Stimulated activated CD4-positive, alpha-beta T cell treated with anti-CD3 and anti-CD28 coated beads, Interleukin-4, amount 100 ng/mL, for 48 hours (primary cell): ENCODE measurements at places on chromosomes 2 and 18.

- no peak for DNase-seq
Measured at GRCh38 chr2:95009412-95009811, 16.1 kb upstream of the MAL start.

GRCh38 chr2:168529900-168530561 is 74.0 kb downstream of the CERS6 start:
- no peak for DNase-seq

DNA sequence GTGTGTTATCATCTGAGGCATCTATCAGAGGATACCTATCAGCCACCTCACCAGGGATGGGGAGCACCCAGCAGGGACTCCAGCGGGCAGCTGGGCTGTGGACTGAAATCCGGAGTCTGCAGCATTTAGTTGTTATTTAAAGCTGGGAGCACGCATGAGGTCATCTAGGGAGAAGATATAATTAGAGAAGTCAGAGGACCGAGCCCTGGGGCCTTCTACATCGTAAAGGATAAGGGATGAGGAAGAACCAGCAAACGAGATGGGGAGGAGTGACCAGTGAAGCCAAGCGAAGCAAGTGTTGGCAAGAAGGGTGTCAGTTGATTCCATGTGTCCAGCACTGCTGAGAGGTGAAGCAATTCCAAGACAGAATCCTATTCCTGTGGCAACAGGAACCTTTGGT is 70.3 kb downstream of the STEAP3 start:
- no peak for DNase-seq

DNA sequence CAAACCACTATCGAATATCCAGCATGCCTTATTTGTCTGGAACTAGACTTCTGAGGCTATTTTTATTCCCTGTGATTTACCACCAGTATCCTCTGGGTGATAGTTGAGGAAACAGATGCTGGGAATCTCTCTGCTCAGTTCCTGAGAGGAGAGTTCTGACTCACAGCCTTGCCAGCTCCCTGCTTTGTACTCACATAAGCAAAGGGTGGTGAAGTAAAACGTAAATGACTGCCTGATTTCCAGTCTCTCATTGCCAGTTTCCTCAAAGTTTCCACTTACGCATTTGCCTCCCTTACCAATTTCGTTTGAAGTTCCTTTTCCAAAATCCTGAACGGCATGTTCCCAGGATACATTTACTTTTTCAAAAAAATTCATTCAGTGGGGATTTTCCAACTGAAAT is 69.2 kb upstream of the HNRNPA3 start:
- no peak for DNase-seq

- DNase-seq = no peak
Measured at GRCh38 chr2:240974771-240975572, 23.4 kb upstream of the SNED1 start.

DNA sequence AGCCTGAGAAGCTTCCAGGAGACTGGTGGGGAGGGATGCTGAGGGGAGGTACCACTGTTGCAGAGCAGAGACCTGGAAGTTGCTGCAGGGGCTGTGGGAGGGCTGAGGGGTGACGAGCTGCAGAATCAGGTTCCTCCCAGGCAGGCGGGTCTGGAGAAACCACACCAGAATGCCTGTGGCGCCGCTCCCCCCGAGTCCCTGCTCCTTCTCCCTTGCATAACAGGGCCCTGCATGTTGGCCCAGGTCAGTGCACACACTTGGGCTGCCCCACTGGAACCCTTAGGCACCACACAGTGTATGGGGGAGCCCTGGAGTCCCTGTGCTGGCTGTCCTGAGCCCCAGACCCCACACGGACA is 60.4 kb downstream of the ARL4C start:
- DNase-seq = no peak

- DNase-seq = no peak
Measured at GRCh38 chr2:58291726-58292438, 50.8 kb upstream of the FANCL start.

GRCh38 chr2:102285368-102285767 is 26.0 kb upstream of the IL1RL1 start:
- no peak for DNase-seq

GRCh38 chr2:46706264-46706983 is 209.2 kb downstream of the MCFD2 start:
- DNase-seq = no peak

DNA sequence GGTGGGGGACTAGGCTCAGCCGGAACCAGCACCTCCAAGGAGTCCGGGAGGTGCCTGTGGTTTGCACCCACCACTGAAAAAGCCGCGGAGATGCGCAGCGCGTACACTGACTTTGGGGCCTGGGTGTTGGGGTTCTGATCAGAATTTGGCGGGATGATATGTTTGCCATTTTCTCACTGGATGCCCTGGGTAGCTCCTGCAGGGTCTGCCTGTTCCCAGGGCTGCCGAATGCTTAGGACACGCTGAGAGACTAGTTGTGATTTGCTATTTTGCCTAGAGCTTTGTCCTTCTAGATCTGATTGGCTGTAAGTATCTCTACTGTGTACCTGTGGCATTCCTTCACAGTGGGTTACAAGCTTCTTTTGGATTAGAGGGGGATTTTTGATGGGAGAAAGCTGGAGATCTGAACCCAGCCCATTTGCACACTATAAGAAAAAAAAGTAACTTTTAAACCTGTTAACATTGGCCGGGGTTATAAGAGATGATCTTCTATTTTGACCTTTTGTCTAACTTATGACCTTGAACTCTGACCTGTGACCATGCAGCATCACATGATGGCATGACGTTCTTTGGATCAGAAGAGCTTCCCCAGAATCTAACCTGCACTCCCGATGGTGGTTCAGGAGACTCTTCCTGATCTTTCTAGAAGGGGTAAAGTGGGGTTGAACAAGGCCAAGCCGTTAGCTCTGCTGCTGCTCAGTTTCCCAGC is 1.6 kb downstream of the KCNE4 start:
- DNase-seq = no peak
